ENCODE measurements at places on chromosomes 2 and 18.

DNA sequence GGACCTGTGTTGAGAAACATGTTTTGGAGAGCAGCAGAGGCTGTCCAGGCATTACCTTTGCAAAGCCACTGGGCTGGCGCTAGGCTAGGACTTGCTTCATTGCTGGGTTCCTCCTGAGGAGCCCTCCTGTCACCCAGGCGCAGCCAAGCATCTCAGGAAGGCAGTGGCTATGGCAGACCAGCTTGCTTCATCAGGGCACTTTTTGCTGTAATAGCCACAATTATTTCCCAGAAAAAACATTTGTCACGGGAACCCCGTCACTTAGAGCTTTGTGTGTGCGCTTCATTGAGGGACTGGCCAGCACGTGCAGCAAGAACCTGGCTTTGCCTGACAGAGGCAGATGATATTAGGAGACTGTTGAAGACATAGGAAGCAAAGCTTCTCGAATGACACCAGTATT, 36.4 kb downstream of the SLC20A1 start:
- DNase-seq: no peak

DNA sequence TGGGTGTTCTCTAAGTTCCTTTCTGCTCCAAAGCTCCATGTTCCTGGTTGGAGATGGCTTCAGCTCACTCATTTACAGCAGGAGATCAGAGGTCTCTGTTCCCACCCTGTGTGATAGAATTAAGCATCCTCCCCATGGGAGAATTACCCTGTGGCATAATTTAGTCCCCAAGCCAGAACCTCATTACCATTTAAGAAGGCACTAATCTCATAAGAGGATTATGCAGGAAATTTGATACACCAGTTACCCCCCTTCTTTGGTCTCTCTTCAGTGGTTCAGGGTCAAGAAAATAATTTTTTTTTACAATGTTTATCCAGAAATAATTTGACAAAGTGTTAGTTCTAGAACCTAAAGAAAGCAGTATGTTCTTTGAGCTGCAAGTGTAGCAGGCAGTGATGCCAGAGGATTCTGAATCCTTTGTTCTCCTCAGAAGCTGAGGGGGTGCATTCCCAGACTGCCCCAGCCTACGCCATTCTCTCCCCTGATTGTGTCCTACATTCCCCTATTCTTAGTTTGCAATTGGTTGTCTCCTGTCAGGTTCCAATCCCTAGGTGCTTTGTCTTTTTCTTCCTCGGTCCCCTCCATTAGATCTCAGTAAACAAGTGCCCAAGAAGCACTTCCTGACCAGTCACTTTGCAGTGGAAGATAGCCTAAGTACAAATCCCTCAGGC, 163.6 kb downstream of the PRKCE start:
- no peak for DNase-seq

- DNase-seq: no peak
Measured at GRCh38 chr2:25295621-25296020, 46.1 kb downstream of the DNMT3A start.

- DNase-seq: no peak
Measured at GRCh38 chr18:78953566-78953965, 26.1 kb upstream of the SALL3 start.

DNA sequence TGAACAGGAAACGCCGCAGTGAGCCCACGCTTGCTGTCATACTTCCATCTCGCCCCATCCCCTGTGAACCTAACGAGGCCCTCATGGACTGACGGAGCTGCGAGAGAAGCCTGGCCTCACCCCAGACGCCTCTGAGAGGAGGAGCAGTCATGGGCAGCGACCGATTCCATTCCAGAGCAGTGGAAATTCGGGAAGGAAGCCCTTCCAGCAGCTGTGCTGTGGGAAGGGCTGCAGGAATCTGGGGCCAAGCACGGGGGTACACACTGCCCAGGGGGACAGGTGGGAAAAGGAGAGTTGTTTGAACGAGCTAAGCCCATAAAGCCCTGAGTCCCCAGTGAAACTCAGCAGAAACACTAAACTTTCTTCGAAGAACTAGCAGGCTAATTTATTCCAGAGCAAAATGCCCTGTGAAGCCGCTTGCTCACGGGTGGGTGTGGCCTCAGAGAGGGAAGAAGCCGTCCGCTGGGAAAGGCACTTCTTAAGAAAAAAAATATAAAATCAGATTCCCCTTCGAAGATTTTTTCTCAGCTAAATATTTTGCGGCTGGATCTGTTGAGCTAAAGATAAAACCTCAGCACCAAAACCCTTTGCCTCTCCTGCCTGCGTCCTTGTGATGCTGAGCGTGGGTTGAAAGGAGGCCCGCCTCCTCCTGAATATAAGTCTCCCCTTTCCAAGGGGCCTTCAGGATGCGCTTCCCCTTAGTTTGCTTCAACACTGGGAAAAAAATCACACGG, 38.2 kb downstream of the ANKMY1 start:
- peak; percentile 5 for DNase-seq

- no peak for DNase-seq
Measured at GRCh38 chr2:21361384-21361783, 237.6 kb downstream of the TDRD15 start.

- no peak for DNase-seq
Measured at GRCh38 chr18:64659196-64659595, 510.3 kb upstream of the LINC00305 start.

- no peak for DNase-seq
Measured at GRCh38 chr18:67875944-67876343, 359.4 kb upstream of the DSEL start.

DNA sequence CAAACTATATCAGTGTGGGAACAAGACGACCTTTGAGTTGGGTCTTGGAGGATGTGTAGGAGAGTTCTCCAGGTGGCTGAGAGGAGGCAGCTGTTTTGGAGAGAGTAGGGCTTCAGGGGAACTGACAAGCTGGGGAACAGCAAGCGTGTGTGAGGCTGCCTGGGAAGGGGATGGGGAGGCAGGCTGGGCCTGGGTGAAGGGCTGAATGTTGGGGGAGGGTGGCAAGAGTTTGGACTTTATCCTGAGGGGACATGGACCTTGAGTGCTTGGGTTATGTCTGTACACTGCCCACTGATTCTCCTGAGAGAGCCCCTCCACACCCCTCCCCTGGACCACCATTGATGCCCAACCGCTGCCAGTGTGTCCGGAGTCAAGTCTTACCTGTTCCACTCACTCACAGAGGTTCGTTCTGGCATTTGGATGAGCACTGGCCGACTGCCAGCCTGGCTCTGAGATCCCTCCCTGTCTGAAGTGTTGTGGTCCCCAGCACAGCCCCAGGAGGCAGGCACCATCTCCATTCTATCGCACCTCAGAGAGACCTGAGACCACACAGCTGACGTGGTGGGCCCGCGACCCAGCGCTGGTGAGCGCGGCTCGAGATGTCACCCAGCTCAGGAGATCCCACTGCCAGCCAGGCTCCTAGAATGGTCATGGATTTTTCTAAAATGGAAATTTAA, 59.5 kb downstream of the DCDC2C start:
- DNase-seq: no peak

- DNase-seq: peak; percentile 96
Measured at GRCh38 chr2:196399722-196400691, 228.6 kb upstream of the STK17B start.

DNA sequence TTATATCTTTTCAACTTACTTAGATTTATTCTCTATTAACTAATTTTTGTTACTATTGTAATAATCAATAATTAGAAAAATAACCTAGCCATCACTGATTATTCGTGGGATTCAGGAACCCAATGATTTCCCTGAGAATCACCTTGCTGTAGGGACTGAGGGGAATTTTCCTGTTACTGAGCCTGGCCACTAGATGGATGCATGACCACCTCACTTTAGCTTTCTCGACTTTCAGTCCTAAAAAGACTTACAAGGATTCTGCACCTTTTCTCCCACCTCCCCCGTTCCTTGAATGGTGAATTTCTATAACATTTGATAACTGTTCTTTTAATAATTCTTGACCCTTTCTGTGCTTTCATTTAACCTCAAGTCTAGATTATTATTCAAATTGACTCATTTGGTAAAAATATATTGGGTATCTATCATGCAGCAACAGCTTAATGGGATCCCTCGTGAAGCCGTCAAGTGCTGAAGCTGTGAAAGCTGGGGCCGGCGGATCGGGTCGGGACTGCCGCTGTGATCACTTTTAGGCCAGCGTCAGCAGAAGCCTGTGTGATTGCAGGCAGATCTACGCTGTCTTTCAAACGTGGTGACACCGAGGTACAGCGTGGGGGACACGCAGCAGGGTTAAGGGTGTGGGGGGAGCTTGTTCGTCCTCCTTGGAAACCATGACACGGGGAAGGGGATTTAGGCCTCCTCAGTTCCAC, 38.8 kb upstream of the TMEM18 start:
- DNase-seq: no peak

DNA sequence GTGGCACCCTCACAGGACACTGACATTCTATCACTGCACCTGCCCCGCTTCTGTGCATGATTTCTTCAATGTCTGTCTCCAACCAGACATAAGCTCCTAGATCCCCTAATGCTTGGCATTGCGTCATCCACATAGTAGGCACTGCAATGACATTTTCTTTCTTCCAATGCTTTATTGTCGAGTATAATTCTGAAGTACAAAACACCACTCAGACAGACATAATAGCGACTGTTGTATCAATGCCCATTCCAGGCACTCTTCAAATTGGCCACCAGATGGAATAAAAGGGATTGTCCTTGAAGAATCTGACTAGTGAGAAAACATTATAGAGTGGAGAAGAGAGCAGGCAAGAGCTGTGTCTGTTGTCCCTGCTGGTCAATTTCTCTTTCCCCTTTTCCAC, 89.0 kb downstream of the LPIN1 start:
- DNase-seq: no peak

DNA sequence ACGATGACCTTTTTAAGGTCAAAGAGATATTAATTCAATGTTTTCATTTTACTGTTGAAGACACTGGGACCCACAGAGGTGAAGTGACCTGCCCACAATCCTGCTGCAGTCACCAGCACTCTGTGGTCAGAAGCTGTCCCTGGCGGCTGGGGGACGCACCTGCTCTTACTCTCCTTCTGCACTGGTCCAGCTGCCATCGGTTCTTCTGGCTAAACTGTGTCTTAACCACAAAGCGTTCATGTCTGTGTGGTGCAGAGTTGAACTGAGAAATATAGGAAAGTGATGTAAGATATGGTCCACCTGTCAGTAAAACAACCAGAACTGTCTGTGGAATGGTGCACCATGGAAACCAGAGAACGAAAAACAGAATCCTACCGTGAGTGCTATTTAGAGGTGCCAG, 44.9 kb upstream of the SMIM21 start:
- DNase-seq: no peak

GRCh38 chr2:42804338-42804737, 12.0 kb upstream of the HAAO start:
- no peak for DNase-seq

- no peak for DNase-seq
Measured at GRCh38 chr2:218716070-218716469, 5.4 kb downstream of the TTLL4 start.

- DNase-seq: no peak
Measured at GRCh38 chr2:7609974-7610373, 692.8 kb downstream of the RNF144A start.

DNA sequence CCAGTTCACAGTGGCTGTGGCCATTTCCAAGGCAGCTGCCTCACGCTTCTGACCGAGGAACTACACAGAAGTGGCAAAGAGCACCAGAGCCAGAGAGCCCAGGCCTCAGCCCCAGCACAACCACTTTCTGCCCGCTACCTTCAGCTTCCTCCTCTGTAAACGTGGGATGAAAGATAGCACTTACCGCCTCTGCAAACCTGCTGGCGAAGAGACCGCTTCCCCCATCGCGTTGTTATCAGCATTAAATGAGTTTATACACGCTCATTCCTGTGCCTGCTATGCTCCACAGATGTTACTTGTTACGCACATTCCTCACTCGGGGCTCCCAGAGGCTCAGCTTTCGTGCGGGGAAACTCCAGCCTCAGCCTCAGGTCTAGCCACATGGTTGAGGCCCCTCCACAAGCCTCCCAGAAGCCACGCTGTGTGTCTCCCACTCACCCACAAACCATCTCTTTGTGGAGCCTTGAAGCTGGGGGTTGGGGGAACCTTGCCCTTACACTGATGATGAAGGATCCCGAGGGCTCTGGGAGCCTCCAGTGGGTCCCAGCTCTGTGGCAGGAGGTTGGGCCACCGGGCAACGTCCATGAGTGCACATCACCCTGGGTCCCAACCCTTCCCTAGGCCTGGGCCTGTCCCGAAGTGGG, 63.3 kb upstream of the SMAD7 start:
- no peak for DNase-seq

DNA sequence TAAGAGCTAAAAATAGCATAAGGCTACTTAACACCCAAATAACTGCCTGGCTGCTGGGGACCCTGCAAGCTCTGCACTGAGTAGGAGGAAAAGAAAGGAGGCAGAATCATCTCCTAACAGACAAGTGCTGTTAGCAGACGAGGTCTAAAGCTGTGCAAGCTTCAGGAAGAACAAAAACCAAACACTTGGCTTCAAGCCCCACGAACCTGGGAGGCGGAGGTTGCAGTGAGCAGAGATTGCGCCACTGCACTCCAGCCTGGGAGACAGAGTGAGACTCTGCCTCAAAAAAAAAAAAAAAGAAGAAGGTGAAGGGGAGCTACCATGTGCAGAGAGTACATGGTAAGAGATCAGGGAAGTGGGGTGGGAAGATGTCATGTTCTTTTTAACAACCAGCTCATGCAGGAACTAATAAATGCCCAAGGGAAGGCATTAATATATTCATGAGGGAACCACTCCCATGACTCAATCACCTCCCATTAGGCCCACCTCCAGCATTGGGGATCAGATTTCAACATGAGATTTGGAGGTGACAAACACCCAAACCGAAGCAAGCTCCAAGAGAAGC, 28.8 kb upstream of the INO80C start:
- no peak for DNase-seq

- no peak for DNase-seq
Measured at GRCh38 chr2:177830881-177831386, 241.6 kb downstream of the PDE11A start.

DNA sequence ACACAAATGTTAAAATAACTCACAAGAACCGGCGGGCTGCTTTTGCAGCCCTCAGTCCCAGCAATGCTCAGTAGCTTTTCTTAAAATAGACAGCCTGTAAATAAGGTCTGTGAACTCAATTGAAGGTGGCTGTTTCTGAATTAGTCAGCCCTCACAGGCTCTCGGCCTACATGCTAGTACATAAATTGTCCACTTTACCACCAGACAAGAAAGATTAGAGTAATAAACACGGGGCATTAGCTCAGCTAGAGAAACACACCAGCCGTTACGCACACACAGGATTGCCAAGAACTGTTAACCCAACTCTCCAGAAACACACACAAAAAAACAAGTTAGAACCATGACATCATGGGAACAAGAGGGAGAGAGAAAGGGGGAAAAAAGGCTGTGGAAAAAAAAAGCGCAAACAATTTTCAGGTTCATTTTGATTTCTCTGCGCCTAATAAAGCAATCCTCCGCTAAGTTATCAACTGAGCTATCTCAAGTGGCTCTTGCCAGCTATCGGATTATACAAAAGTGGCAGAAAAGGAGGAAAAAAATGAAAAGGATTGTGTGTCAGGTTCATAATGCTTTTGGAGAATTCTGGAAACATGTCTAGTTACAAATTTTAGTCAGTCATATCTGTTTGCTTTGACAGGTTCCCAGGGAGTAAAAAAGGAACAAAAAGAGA, 89.1 kb downstream of the ZEB2 start:
- DNase-seq: peak; percentile 34

DNA sequence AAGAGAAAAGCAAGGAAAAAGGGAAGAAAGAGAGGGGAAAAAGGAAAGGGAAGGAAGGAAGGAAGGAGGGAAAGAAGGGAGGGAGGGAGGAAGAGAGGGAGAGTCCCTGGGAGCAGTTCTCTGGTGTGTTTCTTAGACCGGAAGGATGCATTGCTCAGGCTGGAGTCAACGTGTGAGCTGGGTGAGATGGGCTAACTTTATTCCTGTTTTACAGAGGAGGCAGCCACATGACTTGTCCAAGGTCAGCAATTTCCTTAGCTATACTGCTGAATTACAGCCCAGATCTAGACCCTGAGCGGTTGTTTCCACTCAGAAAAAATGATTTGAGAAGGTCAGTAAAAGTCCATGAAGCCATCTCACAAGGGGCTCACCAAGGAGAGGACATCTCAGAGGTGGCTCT, 86.6 kb upstream of the APCDD1 start:
- DNase-seq: no peak

All from fibroblast of skin of left quadriceps (primary cell).